ENCODE measurements at places on chromosomes 6 and 20.

- DNase-seq: no peak
Observed at GRCh38 chr6:154167126-154167525, 128.1 kb downstream of the OPRM1 start.

GRCh38 chr20:34997131-34997561 lies 41.5 kb downstream of the MYH7B start:
- DNase-seq: no peak

GRCh38 chr6:113876695-113877094 lies 19.6 kb downstream of the MARCKS start:
- DNase-seq: no peak

DNA sequence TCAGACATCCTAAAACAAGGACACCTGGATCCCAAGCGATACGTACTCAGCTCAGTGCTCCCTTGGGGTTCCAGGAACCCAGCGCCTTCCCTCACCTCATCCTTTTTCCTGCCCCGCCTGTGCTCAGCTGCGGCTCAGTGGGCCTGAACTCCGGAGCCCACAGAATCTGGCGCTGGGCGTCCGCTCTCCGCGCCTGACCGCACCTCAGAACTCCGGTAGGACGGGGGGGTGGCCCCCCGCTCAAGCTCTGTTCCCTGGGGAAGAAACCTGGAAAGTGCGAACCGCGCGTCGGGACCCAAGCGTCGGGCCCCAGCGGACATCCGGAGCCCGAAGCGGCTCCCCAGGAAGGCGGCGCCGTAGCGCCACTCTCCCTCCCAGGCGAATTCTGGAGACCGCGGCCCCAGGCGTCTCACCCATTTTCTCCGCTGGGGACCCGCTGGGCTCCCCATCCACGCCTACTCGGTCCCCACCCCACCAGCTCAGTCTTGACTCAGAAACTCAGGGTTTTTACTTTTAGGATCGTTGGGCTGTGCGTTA lies 336 bp upstream of the LY6G5C start:
- DNase-seq: peak; percentile 60

DNA sequence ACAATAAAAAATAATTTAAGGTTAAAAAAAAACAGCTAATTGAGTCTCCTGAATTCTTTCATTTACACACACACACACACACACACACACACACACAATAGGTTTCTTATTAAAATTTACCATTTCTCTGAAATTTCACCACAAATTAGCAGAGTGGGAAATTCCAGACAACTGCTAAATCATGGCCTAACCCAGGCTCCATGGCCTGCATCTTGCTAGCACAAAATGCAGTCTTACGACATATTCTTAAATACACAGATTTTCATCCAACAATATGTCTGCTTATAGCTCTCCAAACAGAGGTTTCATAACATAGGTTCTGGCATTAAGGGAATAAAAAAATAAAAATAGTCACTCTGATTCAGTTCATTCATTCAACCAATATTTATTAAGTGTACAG lies 46.9 kb downstream of the SOD2 start:
- no peak for DNase-seq

GRCh38 chr6:20377623-20378265 lies 23.9 kb upstream of the E2F3 start:
- DNase-seq: peak; percentile 84

DNA sequence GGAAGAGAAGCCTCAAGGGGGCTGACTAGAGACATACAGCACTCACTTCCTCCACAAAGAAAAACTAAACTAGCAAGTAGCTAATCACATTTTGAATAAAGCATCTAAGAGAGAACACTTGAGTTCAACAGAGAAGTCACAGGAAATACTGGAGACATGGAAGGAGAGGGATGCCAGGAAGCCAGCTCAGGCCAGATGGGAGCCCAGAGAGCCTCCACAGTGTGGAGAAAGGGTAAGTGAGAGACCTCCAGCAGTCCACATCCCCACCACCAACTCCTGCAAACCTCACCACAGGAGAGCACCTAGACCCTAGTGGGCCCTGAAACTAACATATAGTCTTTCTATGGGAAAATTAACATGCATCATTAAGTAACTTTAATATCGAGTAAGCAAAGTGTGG lies 79.2 kb downstream of the EPM2A start:
- DNase-seq: peak; percentile 10

DNA sequence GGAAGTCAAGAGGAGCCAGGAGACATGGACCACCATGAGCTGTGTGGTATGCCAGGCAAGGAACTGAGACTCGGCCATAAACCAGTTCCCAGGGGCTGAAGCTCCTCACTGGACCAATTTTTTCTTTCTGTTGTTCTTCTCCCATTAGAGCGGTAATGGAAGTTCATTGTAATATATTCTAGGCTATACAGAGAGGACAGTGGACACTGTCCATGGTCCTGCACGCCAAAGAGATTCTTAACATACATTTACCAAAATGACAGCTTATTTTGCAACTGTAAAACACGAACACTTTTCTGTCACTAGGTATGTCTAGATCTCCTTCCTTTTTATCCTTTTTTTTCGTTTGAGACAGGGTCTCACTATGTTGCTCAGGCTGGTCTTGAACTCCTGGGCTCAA lies 13.1 kb upstream of the DSN1 start:
- no peak for DNase-seq

- DNase-seq: no peak
Observed at GRCh38 chr6:51533962-51534361, 553.5 kb downstream of the PKHD1 start.

DNA sequence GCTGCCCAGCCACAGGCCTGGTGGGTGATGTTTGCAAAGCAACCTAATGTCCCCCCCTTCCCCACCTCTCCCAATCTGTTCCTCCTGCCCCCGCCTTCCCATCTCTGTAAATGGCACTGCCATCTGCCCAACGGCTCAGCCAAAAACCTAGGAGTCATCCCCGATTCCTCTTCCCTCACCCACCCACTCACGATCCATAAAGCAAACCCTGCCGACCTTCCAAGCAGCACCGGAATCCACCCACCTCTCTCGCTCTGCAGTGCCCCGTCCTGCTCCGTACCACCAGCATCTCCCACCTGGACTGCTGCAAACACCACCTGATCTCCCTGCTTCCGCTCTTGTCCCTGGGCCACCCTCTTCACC lies 37.6 kb downstream of the SULF2 start:
- DNase-seq: no peak

DNA sequence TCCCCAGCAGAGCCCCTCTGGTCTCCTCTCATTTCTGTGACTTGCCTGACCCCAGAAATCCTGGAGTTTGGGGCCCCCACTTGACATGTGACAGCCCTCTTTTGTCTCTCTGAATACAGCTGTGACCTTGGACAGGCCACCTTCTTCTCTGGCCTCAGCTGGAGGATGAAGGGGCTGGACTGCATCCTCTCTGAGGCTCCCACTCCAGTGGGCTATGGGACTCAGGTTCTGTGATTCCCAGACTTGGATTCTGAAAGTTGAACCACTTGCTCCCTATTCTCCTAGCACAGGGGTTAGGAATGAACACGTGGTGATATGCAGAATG lies 9.1 kb downstream of the BPIFB3 start:
- DNase-seq: no peak

- DNase-seq: no peak
Observed at GRCh38 chr6:19169366-19169765, 667.8 kb upstream of the ID4 start.

DNA sequence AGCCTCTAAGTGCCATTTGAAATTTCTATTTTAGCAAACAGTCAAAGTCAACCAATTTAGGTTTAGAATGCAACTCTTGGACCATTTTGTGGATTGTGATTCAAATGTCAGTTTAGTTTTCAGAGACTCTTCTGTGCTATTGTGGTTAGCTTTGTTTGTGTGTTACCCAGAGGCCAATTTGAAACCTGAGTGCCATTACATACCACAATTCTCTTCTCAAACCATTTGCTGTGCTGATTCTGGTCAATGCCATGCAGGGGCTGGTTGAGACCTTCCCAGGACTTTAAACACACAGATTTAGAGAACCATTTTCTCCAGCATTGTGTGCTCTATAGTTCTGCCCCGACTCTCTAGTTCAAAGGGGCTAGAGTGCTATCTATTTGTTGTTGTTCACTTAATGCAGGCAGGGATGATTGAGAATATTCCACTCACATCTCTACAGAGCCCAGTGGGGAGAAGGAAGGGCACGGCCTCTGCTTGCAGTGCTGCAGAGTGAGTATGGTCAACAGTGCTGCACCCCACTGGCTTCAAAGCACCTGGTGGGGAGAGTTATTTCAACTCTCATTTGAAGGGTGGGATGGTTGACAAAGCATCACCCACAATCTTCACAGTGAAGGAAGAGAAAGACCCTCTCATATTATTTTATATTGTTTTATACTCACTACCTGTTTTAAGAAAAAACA lies 738.2 kb downstream of the COL12A1 start:
- DNase-seq: no peak

Measured in ELR (cell line).